Muscle of arm (tissue), 14 donors: ENCODE measurements at places on chromosomes 13 and 19.

DNA sequence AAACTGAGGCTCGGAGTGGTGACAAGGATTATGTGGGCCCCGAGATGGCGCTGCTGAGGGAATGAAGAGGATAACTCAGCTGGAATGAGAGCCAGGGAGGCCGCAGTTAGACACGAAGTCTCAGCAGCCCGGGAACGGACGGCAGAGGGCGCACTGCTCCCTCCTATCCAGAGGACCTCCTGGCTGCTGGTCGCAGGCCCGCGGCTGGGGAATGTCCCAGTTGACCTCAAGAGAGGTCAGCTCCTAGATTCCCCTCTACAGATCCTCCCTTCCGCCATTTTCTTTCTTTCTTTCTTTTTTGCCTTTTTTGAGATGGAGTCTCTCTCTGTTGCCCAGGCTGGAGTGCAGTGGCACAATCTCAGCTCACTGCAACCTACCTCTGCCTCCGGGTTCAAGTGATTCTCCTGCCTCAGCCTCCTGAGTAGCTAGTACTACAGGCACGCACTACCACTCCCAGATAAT is 24.1 kb upstream of the ASPDH start:
- peak; percentile 71 for DNase-seq

- DNase-seq: no peak
Observed at GRCh38 chr13:60227158-60227557, 63.4 kb upstream of the DIAPH3 start.

DNA sequence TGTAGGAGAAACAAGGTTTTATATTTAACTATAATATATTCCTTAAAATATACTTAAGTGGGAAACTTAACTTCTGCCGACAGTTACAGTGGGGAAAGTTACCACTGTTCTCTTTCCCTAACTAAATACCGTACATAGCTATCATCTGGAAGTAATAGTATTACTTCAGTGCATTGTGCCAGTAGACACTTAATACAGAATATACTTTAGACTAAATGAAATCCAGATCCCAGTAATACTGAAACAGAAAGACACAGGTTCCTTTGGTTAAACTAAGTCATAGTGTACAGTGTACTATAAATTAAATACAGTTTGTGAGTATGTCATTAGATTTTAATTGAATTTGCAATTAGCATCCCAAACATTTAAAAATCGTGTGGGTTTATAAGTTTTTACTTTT is 107.5 kb downstream of the PCCA start:
- peak; percentile 26 for DNase-seq

- peak; percentile 61 for DNase-seq
Observed at GRCh38 chr19:3618144-3618810, 8.3 kb downstream of the CACTIN start.

DNA sequence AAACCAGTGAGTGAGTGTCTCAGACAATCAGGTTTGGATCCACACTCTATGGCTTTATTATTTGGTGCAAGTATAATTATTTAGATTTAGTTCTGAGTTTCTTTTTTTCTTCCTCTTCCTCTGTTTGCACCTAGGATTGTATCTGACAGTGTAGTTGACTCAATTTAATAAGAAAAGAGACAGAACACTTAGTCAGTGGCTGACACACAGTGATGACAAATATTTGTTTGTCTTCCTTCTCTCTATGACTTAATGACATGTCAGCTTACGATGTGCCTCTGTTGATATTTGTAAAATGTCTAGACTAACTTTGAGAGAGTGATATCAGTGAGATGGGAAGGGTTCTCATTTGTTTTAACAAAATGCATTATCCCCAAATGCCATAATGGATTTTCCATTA is 129.5 kb upstream of the SLC10A2 start:
- no peak for DNase-seq

GRCh38 chr13:21736926-21737325 is 66.1 kb downstream of the FGF9 start:
- DNase-seq: no peak

- peak; percentile 60 for DNase-seq
Observed at GRCh38 chr19:43534816-43535761, 2.1 kb downstream of the ZNF575 start.

DNA sequence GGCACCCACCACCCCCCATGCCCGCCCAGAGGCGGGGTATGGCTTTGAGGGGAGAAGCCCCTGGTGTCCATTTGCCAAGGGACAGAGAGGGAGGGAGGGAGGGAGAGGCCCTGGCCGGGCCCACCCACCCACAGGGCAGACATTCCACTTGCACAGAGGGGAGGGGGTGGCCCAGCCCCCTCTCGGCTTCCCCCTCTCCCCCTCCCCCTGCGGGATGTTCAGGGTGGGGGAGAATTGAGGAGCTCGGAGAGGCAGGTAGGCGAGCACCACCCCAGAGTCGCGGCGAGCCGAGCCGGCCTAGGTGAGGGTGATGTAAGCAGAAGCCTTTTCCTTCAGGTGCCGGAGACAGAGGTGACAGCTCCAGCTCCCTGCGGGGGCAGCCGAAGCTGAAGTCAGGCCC is 12.3 kb downstream of the DPF1 start:
- no peak for DNase-seq

GRCh38 chr13:55669051-55669450 is 1471.7 kb upstream of the PRR20A start:
- DNase-seq: peak; percentile 21

DNA sequence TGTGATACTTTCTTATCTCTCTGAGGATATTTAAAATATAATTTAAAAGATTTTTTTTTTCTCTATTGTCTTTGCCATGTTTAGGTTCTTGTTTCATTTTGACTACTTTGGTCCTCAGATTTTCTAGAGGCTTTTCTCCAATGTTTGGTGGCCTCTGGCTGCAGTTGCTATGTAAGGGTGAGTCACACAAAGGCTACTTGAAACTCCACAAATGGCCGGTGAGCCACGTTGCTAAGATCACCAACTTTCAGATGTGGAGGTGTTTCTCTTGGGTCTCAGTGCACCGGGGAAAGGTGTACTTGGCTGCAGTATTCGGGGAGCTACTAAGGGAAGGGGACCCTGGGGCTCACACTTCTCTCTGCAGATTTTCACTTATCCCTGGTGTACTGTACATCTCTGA is 248.1 kb downstream of the HS6ST3 start:
- DNase-seq: no peak

DNA sequence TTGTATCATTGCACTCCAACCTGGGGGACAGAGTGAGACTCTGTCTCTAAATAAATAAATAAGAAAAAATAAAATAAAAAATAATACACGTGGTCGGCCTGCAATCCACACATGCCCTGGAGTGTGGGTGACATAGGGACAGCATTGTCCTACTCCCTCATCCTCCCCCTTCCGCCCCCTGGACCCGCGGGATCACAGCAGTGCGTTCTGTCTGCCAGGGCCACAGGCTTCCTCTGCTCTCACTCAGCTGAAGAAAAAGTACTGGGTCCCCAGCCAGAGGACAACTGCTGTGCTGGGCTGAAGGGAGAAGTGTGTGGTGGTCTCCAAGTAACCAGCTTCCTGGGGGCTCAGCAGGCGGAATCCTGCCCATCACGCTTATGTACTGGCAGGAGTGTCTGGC is 6.3 kb downstream of the BCAT2 start:
- no peak for DNase-seq

GRCh38 chr13:110780422-110780821 is 66.9 kb downstream of the ING1 start:
- no peak for DNase-seq
